GM04503 (cell line): ENCODE measurements at places on chromosomes 2 and 18.
A peak's percentile ranks its signal among the peaks of the same experiment; 100 is the strongest.

- peak; percentile 5 for DNase-seq
Observed at GRCh38 chr18:50099725-50100407, 95.1 kb downstream of the MYO5B start.

GRCh38 chr2:20689428-20690264 lies 22.7 kb downstream of the GDF7 start:
- no peak for DNase-seq

GRCh38 chr2:12288048-12288447 lies 428.7 kb upstream of the TRIB2 start:
- no peak for DNase-seq

- no peak for DNase-seq
Observed at GRCh38 chr2:20214566-20215182, 10.3 kb downstream of the SDC1 start.

DNA sequence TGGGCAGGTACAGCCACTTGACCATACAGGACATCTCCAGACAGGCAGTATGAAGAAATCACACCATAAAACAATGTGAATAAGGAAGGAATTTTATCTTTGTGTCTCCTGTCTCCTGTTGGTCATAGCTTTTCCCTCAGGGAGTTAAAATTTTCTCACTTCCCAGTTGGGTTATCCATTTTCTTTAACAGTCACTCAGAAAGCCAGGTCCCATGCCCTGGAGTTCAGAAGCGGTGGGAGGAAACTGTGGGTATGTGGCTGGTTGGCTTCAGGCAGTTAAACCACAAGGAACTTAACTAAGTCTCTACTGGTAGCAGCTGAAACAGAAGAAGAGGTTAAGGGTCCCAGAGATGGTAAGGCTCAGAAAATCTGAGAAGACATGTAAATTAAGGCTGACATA lies 6.5 kb upstream of the SMAD2 start:
- DNase-seq: no peak

- no peak for DNase-seq
Observed at GRCh38 chr2:142012797-142013196, 118.0 kb downstream of the LRP1B start.

DNA sequence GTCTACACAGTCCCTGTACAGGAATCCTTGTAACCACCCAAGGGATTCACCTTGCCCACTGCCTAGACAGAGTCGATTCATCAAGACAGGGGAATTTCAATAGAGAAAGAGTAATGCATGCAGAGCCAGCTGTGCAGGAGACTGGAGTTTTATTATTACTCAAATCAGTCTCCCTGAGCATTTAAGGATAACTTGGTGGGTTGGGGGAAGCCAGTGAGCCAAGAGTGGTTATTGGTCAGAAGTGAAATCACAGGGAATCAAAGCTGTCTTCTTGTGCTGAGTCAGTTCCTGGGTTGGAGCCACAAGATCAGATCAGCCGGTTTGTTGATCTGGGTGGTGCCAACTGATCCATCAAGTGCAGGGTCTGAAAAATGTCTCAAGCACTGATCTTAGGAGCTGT lies 17.8 kb upstream of the FAM98A start:
- DNase-seq: no peak

GRCh38 chr2:218029366-218030360 lies 26.9 kb upstream of the TNS1 start:
- no peak for DNase-seq
